Esophagus squamous epithelium (tissue), 5 donors: ENCODE measurements at places on chromosomes 7 and 10. TPM values are rescaled to one million over a fixed set of nuclear protein-coding genes. Genes with fewer than 3 reads are reported as not detected.

Gene PITX3
- not detected for total RNA-seq

Gene PLEKHS1
- total RNA-seq, result not detected

Gene NPTX2
- 1.6 TPM for total RNA-seq

Gene DYNC1I1
- total RNA-seq, result 2.0 TPM

Gene ADGRA1
- total RNA-seq, result not detected

Gene GNGT1
- total RNA-seq, result not detected

Gene PRTFDC1
- total RNA-seq, result 2.2 TPM

Gene CPXM2
- total RNA-seq, result 9.2 TPM

Gene ZNF248
- total RNA-seq, result 3.7 TPM

Gene LMTK2
- 29.3 TPM for total RNA-seq

- H3K36me3 ChIP-seq, result no peaks in the 10 kb centered on the region
- no peaks in the 10 kb centered on the region for H3K4me1 ChIP-seq
- no peak overlapping the region for H3K27ac ChIP-seq
These were observed 57.4 kb downstream of the GFRA1 start for GRCh38 chr10:116215651-116216050.

DNA sequence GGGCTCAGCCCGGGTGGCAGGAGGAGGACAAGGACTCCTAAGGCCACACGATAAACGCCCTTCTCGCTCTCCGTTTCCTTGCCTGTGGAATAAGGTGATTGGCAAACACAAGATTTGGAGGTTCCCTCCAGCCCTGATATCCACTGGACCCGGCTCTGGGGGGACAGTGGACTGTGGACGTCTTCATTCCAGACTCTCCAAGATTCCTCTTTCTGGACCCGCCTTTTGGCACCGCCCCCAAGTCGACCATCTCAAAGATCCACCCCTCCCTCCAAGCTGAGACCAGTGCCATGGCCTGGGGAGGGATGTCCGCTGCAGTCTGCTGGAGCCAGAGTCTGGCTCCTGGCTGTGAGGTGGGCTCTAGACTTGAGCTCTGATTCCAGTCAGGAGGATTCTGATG lies 23.6 kb downstream of the ZNF783 start:
- no peak for DNase-seq
- H3K27me3 ChIP-seq, result no peaks in the 10 kb centered on the region
- H3K4me3 ChIP-seq, result peak overlapping the region; percentile 56
- peaks cover 4% of the 10 kb centered on the region for H3K4me1 ChIP-seq
- peak overlapping the region; percentile 47 for H3K27ac ChIP-seq
- peaks cover 10% of the 10 kb centered on the region for H3K36me3 ChIP-seq

DNA sequence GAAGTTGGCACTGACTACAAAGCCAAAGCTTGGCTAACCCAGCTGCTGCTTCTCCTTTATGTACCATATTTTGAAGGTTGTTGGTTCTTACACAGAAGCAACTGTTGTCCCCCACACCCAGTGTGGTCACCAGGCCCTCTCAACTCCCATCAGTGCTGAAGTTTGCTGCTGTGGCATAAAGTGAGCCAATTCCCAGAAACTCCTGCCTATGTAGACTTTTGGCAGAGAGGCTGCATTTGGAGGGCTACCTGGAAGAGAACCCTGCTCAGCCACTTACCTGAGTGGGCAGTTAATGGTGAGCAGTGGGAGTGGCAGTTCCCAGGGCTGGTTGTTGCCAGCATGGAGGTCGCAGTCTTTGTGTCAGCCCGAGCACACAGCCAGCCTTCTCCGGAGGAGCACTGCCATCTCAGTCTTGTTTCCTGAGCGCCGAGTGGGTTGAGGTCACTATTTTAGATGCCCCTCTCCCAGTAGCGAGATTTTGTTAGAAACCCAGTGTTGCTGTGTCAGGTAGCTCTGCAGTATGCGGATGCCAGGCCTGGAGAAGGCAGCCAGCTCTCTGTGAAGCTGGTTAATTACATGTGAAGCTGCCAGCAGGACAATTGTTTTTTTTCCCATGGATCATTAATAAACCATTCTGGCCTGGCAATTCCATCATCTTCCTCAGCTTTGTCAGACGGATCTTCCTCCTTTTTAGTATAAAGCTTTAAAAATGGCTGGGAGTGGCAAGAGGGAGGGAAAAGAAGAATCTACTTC lies 24.5 kb downstream of the LRRC4 start:
- DNase-seq, result no peak
- H3K27me3 ChIP-seq, result no peaks in the 10 kb centered on the region
- H3K4me3 ChIP-seq, result no peak overlapping the region
- H3K4me1 ChIP-seq, result no peaks in the 10 kb centered on the region

DNA sequence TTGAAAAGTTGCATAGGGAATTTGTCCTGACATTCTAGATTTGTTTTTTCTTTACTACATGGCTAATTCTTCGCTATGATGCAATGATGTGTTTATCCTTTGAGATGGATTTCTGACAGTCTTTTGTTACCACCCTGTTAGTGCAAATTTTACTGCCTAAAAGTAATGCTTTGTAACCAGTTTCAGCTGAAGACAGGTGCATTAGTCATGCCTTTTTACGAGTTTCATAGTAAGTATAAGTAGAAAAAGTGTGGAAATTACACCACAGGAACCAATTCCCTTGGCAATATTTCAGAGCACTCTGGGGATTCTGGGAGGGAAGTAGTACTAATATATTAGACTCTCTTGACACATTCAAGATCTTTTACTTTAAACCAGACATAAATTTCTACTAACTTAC lies 257.8 kb upstream of the DKK1 start:
- H3K27me3 ChIP-seq, result no peaks in the 10 kb centered on the region
- no peaks in the 10 kb centered on the region for H3K4me1 ChIP-seq
- H3K27ac ChIP-seq, result no peak overlapping the region
- H3K36me3 ChIP-seq, result no peaks in the 10 kb centered on the region

- H3K27ac ChIP-seq, result no peak overlapping the region
- no peaks in the 10 kb centered on the region for H3K27me3 ChIP-seq
- peaks cover 13% of the 10 kb centered on the region for H3K4me1 ChIP-seq
- DNase-seq, result no peak
- H3K4me3 ChIP-seq, result no peak overlapping the region
- no peaks in the 10 kb centered on the region for H3K36me3 ChIP-seq
These were observed 114.5 kb downstream of the PLCE1 start for GRCh38 chr10:94108200-94108599.

DNA sequence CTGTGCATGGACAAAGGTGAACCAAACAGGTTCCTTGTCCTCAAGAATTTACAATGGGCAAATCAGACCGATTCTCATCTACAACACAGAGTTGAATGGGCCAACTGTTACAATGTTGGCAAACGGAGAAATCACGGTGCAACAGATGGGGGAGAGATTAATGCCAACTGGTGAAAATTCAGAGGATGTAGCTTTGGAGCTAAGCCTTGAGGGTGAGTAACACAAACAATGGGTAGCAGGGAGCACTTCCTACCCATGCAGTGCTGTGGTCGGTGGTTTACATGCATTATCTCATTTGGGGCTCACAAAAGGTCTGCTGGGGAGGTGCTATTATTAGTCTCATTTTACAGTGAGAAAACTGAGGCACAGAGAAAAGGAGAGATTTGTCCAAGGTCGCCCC lies 902 bp upstream of the NFE2L3 start:
- H3K27ac ChIP-seq, result no peak overlapping the region
- H3K4me1 ChIP-seq, result peaks cover 6% of the 10 kb centered on the region
- H3K27me3 ChIP-seq, result no peaks in the 10 kb centered on the region
- DNase-seq, result no peak
- no peak overlapping the region for H3K4me3 ChIP-seq

DNA sequence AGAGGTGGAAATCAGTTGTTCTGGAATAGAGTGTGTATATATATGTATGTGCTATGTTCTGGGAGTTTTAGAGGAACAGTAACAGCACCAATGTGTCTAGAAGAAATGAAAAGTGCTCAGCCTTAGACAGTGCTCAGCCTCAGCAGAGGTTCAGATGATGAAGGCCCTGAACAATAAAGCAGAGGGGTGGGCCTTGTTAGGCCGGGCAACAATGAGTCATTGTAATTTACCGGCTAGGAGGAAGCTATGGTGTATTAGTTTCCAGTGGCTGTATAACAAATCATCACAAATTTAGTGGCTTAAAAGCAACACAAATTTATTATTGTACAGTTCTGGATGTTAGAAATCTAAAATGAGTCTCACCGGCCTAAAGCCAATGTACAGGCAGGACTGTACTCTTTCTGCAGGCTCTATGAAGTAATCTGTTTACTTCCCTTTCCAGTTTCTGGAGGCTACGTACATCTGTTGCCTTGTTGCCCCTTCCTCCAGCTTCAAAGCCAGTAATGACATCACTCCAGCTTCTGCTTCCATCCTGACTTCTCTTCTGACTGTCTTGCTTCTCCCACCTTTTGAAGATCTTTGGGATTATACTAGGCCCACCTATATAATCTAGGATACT lies 84.6 kb downstream of the CH25H start:
- H3K27me3 ChIP-seq, result no peaks in the 10 kb centered on the region
- H3K27ac ChIP-seq, result no peak overlapping the region
- no peaks in the 10 kb centered on the region for H3K36me3 ChIP-seq
- no peak for DNase-seq
- H3K4me1 ChIP-seq, result no peaks in the 10 kb centered on the region

DNA sequence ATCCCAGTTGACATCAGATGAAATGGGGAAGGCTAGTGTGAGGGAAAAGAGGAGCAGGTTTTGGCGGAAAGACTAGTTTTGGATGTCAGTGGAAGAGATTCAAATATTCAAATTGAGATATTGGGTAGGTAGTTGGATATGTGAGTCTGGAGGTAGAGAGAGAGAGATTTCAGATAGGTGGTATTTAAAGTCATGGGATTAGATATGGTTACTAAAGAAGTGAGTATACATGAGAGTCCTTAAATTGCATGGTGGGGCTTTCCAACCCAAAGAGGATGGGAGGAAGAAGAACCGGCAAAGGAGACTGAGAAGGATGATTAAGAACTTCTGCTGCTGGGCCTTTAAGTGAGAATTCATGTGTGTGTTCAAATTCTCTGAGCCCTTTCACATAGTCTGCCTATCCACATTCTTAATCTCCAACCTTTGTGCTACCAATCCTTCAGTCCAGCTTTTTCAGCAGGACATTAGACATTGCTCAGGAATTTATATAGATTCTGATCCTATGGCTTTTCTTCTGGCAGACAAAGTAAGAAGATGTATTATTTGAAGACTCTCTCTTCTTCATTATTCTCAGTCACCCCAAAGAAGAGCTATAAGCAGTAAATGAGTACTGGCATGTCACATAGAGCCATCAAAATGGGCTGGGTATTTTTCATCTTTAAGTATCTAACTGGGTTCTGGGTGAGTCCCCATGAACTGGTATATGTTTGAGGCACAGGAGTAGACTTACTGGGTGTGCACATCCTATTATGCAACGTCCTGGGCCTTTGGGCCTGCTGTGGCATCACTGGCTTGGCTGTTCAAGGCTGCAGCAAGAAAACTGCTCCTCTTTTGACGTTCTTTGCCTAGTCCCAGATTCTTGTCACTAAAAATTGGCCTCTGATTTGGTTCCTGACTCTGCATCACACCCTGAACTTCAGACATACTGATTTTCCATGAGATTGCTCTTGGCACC lies 33.6 kb downstream of the ST7 start:
- no peak for DNase-seq
- H3K4me3 ChIP-seq, result no peak overlapping the region
- H3K36me3 ChIP-seq, result no peaks in the 10 kb centered on the region
- no peak overlapping the region for H3K27ac ChIP-seq

- no peaks in the 10 kb centered on the region for H3K27me3 ChIP-seq
- H3K36me3 ChIP-seq, result no peaks in the 10 kb centered on the region
- no peaks in the 10 kb centered on the region for H3K4me1 ChIP-seq
- no peak for DNase-seq
- no peak overlapping the region for H3K4me3 ChIP-seq
These were observed 874 bp upstream of the RBP3 start for GRCh38 chr10:47347303-47347675.

GRCh38 chr7:148266795-148267194 lies 323.8 kb upstream of the C7orf33 start:
- H3K27me3 ChIP-seq, result peaks cover 14% of the 10 kb centered on the region
- no peaks in the 10 kb centered on the region for H3K36me3 ChIP-seq
- no peak overlapping the region for H3K4me3 ChIP-seq
